ENCODE measurements at places on chromosomes 3 and 15.

DNA sequence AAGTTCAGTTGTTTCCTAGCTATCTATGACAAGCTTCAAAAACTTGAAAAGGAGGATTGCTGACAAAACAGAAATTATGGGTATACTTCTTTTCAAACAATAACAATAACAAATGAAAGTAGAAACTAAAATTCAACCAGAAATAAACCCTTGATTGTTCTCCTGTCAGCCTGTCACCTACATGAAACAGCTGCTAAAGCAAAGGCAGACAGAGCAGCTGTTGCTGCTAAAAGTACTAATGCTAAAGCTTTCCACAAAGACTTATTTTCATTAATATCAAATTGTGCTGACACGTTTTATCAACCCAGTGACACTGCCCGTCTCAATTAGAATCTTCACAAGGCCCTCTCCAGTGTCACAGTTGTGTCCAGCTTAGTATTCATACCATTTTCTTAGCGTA is 533.2 kb upstream of the GBE1 start:
- DNase-seq, result no peak

DNA sequence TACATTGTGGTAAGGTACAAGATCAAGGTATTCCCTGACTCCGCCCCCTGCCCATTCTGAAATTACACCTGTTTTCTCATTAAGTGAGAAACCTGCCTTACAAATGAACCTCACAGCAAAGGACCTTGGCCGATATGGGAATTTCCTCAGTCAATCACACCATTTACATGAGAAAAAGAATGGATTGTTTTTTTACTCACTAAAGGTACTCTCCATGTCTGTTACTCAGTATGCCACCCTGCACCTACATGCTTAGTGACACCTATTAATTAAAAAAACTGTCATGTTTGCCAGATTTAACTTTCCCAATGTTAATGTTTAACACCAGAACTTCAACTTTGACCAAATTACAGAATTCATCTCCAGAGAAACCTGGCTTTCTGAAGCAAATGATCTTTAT is 62.0 kb downstream of the ESYT3 start:
- no peak for DNase-seq

DNA sequence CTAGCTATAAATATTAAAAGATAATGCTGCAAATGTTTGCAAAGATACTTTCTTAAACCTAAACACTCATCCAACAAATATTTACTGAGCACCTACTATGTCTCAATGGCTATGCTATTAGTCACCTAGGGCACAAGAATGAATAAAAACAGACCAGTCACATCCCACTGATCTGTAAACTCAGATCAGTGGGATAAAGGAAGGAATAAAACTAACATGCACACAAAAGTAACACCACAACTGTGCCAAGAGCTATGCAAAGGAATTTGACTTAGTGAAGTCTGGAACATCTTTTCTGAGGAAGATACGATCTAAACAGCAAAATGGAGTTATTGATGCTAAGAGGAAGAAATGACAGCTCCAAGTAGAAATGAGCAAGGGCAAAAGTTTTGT is 56.6 kb downstream of the CBLB start:
- DNase-seq, result no peak

- DNase-seq, result no peak
Measured at GRCh38 chr3:38283810-38284755, 2.0 kb downstream of the SLC22A14 start.

DNA sequence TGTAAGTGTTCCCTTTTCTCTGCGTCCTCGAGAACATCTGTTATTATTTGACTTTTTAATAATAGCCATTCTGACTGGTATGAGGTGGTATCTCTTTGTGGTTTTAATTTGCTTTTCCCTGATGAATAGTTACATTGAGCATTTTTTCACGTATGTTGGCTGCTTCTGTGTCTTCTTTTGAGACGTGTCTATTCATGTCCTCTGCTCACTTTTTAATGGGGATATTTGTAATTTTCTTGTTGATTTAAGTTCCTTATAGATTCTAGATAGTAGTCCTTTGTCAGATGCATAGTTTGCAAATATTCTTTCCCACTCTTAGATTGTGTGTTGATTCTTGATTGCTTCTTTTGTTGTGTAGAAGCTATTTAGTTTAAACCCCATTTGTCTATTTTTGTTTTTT is 179.2 kb downstream of the DOCK3 start:
- DNase-seq, result no peak

Measured in stimulated activated CD4-positive, alpha-beta T cell treated with anti-CD3 and anti-CD28 coated beads, Interleukin-1b, Interleukin-23, amount 100 ng/mL, for 1 hour (primary cell).